ENCODE measurements at places on chromosomes 6 and 20.

DNA sequence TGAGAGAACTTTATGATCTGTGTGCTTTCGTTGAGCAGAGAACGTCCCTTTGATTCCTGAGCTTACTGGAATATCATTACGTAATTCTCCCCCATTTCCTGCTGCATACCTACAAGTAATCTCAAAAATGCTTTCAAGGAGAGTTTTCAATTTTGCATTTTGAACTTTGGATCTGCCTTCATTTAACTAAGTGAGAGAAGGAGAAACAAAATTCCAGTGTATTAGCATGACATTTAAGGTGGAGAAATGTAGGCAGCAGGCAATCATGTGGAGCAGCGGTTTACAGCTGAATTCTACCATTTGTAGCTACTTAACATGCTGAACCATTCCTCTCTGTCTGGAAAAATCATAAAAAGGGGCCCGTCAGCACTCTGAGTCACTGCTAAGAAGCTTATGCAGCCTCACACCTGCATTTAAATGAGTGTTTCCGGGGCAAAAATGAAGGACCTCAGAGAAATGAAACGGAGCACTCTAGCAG is 451.5 kb downstream of the PLCB1 start:
- no peak for DNase-seq

DNA sequence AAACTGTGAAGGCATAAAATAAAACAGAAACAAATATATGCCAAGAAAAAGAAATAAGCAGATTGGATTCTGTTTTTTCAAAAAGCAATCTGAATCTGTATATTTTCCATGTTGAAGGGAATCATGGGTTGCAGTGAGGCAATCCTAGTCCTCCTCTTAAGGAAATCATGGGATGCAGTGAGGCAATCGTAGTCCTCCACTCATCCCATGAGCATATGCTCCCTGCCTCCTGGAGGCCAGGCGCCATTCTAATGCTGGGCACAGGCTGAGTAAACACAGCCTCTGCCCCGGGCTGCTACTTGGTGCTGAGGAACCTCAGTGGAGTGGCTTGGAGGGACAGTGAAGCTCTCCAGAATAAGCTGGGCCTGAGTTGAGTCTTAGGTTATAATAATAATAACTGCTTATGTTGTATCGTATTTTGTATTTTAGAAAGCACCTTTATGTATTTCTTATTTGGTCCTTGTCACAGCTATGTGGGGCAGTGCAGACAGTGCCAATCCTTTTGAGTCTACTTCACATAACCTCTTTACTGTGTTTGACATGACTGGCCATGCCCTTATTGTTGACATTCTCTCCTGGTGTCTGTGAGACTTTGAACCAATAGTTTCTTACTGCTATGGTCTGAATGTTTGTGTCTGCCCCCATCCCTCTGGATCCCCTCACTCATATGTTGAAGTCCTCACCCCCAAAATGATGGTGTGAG is 56.6 kb upstream of the CITED2 start:
- no peak for DNase-seq

GRCh38 chr20:23932256-23932655 is 52.7 kb upstream of the CST5 start:
- DNase-seq = no peak

- no peak for DNase-seq
These were observed 442.9 kb downstream of the QKI start for GRCh38 chr6:163857421-163857820.

- DNase-seq = no peak
These were observed 2.1 kb downstream of the MAFB start for GRCh38 chr20:40686893-40687292.

DNA sequence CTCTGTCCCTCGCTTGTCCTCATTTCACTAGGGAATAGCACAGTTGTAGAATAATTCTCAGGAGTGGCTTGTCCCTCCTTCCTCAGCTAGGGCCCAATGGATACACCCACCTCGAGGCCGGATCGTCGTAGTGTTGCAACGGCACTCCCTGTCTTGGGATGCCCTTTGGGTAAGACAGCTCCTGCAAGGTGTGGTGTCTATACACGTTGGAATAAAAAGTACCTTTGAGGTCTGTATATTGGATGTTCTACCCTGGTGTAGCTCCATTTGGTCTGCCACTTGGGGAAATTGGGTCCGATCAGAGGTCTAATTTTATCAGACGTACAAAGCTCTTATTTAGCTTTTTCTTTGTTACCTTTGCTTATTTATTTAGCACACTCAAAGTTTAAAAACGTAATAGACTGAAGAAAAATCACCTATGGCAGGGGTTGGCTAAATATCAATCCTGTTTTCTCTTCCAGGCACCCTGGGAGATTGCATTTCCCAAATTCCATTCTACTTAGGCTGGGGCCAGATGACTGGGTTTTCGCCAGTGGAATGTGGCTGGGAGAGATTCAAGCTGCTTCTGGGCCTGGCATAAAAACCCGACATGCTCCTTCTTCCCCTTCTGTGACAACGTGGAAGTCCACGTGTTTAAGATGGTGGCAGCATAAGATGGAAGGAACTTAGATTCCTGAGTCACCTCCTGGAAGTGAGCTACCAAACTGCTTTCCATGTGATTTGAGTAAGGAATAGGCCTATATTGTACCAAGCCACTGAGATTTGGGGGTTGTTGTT is 82.3 kb upstream of the CD83 start:
- DNase-seq = no peak

DNA sequence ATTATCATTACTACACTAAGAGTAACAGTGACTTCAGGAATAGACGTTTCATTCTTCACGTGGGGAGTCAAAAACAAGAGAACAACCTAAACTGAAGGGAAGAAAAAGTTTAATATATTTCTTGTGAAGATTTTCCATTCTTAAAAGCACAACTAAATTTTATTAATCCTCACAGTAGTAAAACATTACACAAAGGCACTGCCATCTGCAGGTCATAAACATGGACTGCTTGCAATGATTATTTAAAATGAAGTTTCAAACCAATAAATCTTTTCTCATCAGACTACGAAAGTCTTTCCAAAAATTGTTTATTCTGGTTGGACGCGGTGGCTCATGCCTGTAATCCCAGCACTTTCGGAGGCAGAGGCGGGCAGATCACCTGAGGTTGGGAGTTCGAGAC is 2.6 kb downstream of the NCOA5 start:
- DNase-seq = no peak

DNA sequence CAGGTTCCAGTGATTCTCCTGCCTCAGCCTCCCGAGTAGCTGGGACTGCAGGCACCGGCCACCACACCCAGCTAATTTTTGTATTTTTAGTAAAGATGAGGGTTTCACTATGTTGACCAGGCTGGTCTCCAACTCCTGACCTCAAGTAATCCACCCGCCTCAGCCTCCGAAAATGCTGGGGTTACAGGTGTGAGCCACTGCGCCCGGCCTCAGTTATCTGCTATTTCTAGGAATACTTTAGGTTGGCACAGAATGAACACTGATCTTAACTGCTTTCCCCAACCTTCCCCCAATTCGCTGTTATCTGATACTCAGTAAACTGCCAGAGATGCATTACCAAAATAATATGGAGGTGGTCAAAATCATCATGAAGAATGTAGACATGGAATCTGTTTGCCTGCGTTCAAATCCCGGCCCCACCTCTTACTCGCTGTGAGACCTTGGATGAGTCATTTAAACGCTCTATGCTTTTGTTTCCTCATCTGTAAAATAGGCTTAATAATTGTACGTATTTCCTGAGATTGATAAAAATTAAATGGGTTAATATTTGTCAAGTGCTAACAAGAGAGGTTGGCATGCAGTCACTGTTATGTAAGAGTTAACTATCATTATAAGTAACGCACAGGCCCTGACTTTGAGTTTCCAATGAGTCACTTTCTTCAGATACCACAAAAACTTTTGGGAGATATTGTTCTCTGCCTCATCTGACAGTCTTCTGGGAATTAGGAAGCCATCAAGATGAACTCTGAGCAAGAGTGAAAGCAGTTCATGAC is 44.5 kb upstream of the NCOA3 start:
- DNase-seq = no peak
